ENCODE measurements at places on chromosomes 2 and 18.

DNA sequence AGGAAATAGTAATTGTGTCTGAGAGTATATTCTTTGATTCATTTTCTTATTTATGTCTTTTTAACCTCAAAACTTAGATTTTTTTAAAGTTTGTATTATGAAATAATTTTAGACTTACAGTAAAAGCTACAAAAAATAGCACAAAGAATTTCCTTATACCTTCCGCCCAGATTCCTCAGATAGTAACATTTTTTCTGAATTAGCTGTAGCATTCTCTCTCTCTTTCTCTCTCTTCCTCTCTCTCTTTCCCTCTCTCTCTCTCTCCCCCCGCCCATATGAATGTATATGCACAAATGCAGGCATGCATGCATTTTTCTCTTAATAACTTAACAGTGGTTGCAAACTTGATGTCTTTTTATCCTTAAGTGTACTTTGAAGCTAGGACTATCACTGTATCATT, 361.1 kb upstream of the NRP2 start:
- DNase-seq, result no peak

GRCh38 chr2:233428438-233428837, 74.1 kb downstream of the DGKD start:
- no peak for DNase-seq

DNA sequence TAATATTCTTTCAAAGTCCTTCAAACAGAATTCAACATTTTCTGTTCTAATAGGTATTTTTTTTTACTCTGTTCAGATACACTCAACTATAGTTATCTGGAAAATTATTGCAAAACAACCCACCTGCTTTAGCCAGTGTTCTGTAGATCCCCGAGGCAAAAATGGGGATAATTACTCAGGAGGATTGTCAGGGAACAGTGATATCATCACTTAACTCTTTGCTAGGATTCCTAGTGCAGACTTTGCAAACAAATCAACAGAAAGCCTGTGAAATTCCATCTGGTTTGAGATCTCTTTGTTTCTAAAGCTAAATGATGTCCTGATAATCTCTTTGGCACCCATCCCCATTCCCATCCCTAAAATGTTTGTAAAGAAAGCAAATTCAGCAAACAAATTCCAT, 413.6 kb upstream of the MEIS1 start:
- no peak for DNase-seq

- DNase-seq, result no peak
Observed at GRCh38 chr2:88082781-88083180, 15.2 kb downstream of the SMYD1 start.

- no peak for DNase-seq
Observed at GRCh38 chr2:207771421-207771820, 1.7 kb upstream of the FZD5 start.

GRCh38 chr2:230512955-230513748, 97.2 kb downstream of the SP100 start:
- no peak for DNase-seq

- DNase-seq, result no peak
Observed at GRCh38 chr2:16785149-16785548, 119.5 kb upstream of the CYRIA start.

DNA sequence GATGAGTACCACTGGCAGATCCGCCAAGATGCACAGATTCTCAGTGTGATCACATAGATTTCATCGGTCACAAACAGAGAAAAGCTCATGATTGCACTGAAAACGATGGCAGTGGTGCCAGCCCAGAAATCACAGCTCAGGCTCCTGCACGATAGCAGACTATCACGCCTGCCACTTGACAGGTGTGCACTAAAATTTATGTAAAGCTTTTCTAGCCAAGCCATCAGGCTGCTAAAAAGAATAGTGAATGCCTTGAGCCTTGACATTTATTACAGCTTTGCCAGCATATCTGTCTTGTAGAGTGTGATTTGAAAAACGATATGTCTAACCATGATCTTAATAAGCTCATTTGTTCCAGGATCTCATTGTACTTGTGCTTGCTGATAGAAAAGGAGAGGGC, 409.5 kb upstream of the CWC22 start:
- DNase-seq, result no peak

- no peak for DNase-seq
Observed at GRCh38 chr2:216862628-216863398, 2.9 kb upstream of the TNP1 start.

GRCh38 chr2:57906152-57906732, 140.4 kb upstream of the VRK2 start:
- peak; percentile 23 for DNase-seq

DNA sequence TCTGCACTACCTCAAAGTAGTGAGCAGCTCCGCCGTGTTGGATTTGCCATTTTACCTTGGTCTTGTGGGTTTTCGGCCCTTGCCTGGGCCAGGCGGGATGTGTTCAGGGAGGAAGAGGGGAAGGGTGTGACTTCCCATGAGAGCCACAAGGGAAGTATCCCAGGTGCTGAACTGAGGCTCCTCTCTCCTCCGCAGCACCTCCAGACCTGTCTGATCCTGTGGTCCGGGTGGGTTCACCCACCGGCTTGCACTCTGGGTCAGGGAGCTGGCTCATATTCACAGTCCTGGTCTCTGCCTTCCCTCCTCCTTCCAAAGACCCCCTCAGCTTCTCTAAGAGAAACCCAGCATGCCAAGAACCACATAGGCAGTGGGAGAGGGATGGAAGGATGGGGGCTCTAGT, 235.8 kb downstream of the SEPTIN10 start:
- DNase-seq, result no peak

DNA sequence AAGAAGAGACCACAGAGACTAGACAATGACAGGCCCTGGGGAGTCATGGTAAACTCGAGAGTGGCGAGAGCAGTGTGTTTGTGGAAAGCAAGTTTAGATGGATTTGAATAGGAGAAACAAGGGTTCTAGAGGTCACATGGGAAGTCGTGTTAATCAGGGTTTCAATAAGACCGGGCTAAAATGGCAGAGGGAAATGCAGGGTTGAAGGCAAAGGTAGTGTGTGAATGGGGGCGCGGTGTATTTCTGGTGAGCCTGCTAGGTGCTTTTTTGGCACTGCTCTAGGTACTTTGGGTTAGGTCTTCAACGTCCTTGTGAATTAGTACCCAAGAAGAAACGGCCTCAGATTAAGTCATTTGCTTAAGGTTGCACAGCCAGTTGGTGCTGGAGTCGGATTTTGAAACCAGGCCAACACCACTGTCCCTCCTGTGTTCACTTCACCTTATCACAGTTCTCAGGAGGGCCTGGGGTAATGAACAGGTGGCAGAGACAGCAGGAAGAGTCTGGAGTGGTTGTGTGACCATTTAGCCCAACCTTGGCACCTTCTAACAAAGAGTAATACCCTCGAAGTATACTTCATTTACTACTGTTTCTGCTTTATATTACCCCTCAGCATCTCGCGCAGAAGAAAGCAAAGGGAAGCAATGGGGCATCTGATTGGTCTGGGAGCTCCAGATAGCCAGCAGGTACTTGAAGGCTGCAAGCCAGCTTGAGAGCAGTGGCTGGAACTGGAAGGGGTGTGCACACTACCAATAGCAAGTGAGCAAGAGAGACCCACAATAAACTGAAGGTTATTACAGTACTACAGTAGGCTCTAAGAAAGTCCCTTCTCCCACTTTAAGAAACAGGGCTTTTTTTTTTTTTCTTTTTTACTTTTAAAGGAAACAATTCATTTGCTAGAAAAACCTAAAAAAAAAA, 33.4 kb upstream of the GAREM2 start:
- no peak for DNase-seq

DNA sequence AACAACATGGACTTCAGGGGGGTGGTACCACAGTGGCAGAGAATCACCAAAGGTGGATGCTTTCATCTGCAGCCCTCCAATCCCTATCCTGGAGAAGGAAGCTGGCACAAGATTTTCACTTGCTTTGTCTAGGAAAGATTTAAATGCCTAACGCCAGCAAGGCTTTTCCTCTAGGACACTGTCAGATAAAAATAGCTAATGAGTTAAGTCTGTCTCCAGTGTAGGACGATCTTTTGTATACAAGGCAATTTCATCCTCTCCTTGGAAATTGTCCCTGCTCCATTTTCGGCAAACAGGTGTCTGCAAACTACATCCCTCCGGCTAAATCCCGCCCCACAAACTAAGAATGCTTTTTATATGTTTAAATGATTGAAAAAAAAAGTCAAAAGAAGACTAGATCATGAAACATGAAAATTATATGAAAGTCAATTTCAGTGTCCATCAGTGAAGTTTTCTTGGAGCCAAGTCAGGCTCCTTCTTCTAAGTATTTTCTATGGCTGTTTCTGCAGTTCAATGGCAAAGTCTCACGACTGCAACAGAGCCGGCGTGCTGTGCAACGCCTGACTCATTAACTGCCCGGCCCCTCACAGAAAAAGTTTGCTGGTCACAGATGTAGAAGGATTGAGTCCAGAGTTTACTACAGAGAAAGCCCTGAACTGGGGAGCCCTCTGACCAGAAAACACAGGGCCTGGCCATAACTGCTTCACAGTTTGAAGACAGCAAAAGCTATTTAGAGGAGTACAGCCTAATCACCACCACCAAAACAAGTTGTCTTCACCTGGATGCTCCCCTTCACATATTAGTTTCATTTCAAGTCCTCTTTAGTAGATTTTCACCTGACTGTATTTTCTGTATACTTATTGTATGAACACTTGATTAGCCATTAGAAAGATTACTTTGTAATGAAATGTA, 52.3 kb downstream of the PIEZO2 start:
- DNase-seq, result no peak

GRCh38 chr2:229616433-229616832, 97.9 kb downstream of the DNER start:
- no peak for DNase-seq

DNA sequence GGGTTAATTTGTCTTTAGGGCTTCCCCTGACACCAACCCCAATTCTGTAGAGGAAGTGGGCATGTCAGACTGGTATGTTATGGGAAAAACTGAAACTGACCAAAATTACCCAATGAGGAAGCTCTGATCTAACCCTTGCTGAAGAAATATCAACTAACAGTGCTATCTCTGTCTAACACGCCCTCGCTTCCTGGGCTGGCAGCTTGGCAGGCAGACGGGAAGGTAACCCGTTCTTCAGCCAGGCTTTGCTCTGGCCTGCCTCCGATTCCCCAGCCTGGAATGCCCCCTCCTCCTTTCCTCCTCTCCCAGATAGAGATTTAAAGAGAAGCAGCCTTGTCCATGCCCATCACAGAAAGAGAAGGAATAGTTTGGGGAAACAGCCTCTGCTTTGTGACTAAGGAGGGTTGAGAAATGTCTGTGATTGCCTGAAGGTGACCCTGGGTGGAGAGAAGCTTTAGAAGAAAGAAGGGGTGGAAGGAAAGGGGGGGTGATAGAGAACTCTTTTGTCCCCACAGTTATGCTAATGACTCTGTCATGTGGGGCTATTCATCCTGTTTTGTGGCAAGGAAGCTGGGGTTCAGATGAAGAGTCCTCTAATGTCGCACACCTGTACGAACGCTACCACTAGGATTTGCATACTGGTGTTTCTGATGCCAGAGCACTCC, 15.4 kb downstream of the HK2 start:
- no peak for DNase-seq

GRCh38 chr18:9615280-9615797, 980 bp upstream of the PPP4R1 start:
- no peak for DNase-seq

DNA sequence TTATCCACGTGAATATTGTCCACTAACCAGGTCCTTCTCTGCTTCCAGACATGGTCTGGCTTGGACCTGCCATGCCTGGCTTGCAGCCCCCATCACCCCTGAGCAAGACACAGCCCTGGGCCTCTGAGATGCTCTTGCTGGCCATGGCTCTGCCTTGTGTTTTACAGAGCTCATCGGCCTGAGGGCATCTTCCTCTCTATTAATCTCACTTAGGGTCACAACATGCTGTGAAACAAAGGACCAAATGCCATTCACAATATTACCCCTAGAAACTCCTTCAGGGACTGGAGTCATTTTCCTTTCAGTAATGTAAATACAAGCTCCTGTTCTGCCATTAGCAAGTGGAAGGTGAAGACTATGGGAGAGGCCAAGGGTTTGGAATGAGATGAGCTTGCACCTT, 6.8 kb upstream of the TPO start:
- DNase-seq, result no peak

- no peak for DNase-seq
Observed at GRCh38 chr2:126778561-126779501, 119.9 kb upstream of the TEX51 start.

DNA sequence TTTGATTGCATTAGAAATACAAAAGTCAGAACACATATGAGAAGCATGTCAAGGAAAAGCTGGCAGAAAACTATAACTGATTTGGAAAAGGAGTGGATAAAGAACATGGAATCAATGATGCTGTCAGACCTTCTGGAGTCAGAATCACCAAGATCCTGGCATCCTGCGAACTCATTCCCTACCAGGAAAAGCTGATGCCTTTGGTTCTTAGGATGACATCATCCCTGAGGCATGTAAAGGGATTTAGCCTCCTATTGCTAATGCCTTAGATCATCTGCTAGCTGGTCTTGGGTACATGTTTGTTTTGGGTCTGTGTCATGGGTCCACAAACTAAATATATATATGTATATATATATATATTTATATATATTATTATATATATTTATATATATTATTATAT, 680.7 kb downstream of the EPHA4 start:
- no peak for DNase-seq

GRCh38 chr2:240215676-240216051, 75.2 kb upstream of the OTOS start:
- DNase-seq, result no peak

GRCh38 chr2:192465141-192465540, 270.4 kb upstream of the TMEFF2 start:
- DNase-seq, result no peak

DNA sequence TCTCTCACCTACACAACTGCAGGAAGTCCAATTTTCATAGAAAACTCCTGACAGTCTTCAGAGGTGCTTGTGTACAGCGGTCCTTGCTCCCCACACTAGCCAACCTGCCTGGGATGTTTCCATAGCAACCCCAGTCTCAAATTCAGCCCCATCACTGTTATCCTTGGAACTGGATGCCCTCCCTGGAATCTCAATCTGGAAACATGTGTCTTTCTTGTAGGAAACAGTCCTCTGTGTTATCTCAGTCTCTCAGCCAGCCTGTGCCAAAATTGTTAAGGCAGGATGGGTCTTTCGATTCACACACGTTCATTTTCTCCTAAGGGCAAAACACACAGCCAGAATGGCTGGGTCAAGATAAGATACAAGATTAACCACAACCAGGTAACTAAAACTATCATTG, 295.5 kb upstream of the RND3 start:
- no peak for DNase-seq

GRCh38 chr2:223621901-223622300, 19.7 kb upstream of the SCG2 start:
- no peak for DNase-seq

DNA sequence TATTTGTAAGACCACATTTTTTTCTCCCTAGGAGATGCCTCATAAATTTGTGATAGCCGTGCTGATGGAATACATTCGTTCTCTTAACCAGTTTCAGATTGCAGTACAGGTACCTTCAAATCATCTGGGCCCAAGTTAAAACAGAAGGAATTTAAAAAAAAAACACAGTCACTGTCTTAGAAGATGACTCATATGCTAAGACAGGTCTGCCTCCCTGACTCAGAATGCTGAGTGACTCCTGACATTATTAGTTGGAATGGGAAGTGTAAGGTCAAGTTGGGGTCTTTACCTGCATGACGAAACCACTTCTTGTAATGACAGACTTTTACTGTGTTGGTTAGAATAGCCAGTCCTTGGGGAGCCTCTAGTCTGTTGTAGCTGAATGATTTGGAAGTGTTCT, 26.3 kb downstream of the RMC1 start:
- no peak for DNase-seq
